Vagina (tissue), 2 donors: ENCODE measurements at places on chromosomes 6 and 20.

DNA sequence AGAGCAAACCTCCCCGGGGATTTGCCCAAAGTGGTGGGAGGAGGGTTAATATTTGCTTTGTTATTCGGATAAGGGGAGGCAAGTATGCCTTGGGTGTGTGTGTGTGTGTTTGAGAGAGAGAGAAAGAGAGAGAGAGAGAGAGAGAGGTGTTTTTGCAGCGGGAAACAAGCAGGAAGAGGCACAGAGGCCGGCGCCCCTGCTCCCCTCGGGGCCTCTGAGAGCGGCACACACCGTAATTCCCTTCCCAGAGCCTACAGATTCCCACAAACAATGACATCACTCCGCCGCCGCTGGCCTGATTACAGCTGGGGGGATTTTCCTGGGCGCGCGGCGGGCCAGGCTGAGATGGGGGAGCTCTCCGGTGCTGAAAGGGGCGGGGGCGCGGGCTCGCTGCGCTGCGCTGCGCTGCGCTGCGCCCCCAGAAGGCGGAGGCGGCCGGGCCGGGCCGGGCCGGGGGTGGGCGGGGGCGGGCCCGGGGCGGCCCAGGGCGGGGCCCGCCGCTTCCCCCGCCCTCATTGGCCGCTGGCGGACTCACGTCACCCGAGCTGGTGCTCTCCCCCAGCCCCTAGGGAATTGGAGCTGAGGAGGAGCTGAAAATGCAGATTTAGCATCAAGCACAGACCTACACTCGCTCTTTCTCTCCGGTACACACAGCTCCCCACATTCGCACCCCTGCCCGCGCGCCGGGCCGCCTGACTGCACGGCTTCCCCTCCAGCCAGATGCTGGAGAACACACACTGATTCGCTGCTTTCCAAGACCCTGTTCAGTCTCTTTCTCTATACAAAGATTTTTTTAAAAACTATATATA, at the start of gene PCSK2:
TSS of gene PCSK2 (plus strand) at position 631 of the 809 bp plus-strand sequence. CDS start 266 bp downstream, outside the sequence.
- DNase-seq, result no peak

DNA sequence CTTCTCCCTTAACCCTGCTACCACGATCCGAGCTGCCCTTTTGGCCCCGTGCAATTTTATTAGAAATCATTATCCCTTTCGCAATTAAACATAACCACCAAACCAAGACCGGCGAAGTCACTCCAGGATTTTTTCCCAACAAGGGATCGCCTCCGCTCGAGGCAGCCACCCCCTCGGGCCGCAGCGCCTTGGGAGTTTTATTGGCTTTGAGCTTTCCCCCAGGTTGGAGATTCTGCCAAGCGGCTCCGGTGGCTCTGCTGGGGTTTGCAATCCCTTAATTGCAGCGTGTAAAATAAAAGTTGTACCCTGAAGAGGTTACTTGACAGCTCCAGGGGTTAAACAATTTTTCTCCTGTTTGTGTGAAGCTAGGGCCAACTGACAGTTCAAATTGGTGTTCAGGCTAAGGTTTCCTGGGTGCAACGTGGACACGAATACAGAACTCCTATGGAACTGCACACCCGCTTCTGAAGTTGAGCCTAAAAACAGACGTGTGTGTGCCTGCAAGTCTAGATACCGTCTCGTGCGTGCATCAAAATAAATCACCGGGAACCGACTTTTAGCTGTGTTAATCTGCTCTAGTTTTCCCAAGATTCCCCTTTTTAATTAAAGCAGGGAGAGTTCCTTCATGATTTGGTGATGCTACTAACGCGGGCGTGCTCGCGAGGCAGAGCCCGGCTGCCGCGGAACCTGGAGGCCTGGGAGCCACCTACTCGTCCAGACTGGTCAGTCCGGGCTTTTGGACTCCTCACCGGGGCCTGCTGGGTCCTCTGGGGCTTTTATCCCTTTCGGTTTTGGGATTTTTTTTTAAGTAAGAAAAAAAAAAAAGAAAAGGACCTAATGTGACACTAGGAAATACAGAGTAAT, 975 bp upstream of the TFAP2A start:
- no peak for DNase-seq

GRCh38 chr6:66851930-66852329, 1144.9 kb upstream of the EYS start:
- no peak for DNase-seq

GRCh38 chr6:81790034-81790433, 37.6 kb upstream of the TENT5A start:
- DNase-seq, result no peak

- DNase-seq, result no peak
These were observed 241.5 kb downstream of the NRN1 start for GRCh38 chr6:5765141-5765760.

- DNase-seq, result no peak
These were observed 706 bp downstream of the ZNF184 start for GRCh38 chr6:27472182-27472616.

- no peak for DNase-seq
These were observed 144.2 kb upstream of the FBXL4 start for GRCh38 chr6:99091985-99092384.

DNA sequence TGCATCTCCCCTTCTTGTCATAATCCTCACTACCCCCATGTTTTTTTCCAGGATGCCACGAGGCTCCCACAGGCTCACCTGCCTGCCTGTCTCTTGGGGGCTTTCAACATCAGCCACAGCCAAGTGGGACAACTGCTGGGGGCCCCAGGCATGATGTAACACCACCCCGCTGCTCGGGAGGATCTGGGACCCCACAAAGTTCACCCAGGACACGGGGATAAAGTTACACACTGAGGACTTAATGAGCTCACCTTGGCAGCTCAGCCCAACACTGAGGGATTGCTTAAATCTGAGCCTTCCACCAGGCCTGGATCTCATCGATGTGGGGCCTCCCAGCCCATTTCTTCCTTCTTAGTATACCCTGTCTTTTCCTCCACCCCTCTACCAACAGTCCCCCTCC, 56.4 kb upstream of the NNAT start:
- no peak for DNase-seq
